ENCODE measurements at places on chromosomes 5 and 9.

DNA sequence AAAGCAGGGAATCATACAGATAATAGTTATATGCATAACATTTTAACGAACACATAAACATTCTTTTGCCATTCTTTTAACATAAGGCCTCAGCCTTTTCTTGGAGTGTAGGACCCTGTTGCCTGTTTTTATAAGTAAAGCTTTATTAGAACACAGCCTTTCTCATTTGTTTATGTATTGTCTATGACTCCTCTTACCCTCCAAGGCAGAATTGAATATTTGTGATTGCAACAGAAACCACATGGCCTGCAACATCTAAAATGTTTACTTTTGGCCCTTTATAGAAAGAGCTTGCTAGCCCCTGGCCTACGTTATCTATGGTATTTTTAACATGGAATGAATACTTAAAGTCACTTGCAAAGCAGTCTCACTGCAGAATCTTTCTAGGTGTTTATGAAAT is 2.6 kb downstream of the SLC31A1 start:
- no peak for DNase-seq

GRCh38 chr5:59103303-59103702 is 520.4 kb downstream of the RAB3C start:
- DNase-seq, result no peak

DNA sequence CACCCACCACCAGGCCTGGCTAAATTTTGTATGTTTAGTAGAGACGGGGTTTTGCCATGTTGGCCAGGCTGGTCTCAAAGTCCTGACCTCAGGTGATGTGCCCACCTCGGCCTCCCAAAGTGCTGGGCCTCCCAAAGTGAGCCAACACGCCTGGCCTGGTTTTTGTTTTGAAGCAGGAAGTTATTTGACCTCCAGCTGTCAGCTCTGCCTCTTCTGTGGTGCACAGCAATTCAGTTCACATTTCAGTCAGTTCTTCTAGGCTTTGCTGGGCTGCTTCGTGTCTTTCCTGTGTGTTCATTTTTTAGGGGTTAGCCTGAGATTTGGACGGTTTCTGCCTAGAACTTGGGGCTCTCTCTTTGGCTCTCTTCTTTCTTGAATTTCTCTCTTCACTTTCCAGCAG is 8.9 kb downstream of the LCN1 start:
- DNase-seq, result no peak

DNA sequence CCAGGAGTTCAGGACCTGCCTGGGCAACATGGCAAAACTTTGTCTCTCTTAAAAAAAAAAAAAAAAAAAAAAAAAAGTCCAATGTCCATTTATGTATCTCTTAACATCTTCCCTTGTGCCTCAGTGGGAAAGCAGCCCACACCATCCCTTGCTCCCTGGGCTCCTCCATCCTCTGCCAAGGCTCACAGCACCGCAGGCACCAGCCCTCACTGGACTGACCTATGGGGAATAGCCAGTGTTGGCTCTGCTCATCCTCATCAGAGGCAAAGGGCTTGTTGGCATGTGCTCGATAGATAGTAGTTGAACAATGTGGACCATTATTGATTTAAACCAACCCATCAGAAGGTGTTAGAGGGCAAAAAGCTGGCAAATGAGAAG is 61.8 kb upstream of the LRRTM2 start:
- no peak for DNase-seq

DNA sequence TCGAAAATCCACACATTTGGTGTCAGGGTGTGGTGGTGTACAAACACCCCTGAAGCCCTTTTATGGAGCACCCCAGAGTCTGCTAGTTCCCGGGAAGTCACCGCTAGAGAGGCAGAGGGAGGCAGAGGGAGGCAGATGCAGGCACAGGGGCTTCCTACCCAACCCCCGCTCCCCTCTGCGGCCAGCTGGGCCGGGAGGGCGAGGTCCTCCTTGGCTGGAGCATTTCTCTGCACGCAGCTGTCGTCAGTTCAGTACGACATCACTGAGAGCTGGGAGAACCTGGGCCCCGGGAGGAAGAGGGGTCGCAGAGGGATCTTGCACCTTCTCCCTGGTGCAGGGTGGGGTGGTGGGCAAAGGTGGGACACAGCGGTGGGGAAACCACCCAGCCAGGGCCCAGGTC is 15.8 kb upstream of the UBAC1 start:
- DNase-seq, result no peak

GRCh38 chr9:79817438-79818004 is 245.8 kb downstream of the TLE4 start:
- no peak for DNase-seq
